Stimulated activated CD8-positive, alpha-beta memory T cell treated with anti-CD3 and anti-CD28 coated beads, Interleukin-15, amount 100 ng/mL, for 1 hour (primary cell): ENCODE measurements at places on chromosomes 6 and 20.
A peak's percentile ranks its signal among the peaks of the same experiment; 100 is the strongest.

DNA sequence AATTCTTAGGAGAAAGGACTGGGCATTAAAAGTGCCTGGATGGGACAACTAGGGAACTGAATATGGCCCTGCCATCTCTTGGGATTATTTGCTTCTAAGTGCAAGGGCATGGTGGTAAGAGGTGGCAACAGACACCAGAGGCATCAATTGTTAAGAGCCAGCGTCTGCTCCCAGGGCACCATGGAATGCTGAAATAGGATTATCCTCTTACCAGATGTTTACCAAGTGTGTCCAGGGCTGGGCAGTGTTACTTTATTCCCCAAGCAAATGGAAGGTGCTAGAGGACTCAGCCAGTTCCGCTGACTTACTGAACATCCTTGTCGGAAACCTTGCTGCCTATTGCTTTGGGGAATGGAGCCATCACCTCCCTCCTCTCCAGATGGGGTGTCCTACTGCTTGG, 273.6 kb upstream of the SUPT3H start:
- no peak for DNase-seq

- no peak for DNase-seq
Observed at GRCh38 chr6:40437631-40438030, 149.5 kb downstream of the LRFN2 start.

- no peak for DNase-seq
Observed at GRCh38 chr6:5367510-5367909, 106.2 kb downstream of the FARS2 start.

DNA sequence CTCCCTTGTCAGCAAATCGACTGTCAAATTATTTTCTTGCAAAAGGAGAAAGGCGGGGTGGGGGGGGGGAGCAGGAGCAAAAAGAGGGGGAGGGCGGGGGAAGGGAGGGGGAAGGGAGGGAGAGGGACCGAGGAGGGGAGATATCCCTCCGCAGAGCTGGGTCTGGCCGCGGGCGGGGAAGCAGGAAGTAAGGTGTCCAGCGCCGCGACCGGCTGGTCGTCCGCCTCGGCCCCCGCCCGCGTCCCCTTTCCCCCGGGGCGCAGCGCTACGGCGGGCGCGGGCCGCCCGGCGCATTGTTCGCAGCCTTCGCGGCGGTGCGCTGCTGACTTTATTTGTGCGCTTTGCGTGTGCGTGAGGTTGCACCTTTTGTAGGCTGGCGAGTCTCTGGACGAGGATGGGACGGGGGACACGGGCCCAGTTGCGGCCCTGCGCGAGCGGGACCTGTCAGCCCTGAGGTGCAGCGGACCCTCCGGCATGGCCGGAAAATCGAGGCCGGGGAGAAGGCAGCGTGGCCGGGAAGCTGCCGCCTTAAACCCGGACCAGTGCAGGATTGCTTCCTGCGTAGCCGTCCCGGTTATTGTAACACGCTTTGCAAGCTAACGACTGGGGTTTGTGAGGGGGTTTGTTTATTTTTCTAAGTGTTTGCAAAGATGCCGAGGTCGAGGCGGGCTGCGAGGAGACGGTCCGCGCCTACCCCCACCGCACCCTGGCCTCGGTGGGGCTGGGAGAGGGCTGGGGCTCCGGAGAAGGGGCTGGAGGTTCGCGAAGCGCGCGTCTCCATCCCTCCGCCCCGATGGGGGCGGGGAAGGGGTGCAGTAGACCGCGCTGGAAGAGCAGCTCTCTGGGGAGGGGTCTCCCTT, 675 bp upstream of the TRERF1 start:
- DNase-seq, result no peak

DNA sequence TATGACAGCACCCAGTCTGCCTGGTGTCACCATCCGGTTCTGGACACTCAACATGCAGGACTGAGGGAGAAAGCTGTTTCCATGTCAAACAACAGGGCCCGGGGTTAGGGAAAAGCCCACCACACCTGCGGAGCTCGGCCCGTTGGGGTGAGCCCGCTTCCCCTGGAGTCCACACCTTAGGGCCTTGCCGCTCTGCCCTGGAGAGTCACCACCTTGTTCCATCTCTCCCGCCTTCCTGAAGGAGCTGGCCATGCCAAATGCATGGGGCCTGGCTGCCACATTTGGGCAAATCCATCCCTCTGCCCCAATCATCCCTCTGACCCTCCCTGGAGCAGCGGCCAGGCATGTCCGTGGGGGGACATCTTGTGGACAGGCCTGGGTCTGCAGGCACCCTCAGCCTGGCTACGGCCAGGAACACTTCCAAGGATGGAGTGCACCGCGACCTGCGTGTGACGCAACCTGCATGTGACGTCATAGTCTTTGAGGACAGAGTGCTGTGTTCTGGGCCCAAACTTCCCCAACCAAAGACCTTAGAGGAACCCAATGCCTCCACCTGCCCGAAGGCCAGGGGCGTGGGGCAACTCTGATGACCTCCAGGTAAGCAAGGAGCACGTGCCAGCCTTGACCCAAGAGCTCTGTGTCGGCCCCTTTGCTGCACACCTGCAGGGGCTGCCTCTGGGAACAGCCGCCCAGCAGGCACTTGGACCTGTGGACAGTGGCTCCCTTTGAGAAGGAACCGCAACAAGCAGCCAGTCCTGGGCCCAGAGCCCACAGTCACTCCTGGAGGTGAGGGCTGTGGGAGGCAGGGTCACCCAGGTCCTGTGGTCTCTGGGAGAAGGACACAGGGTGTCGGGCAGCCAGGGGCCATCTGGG, 1.7 kb downstream of the CABLES2 start:
- DNase-seq, result no peak

DNA sequence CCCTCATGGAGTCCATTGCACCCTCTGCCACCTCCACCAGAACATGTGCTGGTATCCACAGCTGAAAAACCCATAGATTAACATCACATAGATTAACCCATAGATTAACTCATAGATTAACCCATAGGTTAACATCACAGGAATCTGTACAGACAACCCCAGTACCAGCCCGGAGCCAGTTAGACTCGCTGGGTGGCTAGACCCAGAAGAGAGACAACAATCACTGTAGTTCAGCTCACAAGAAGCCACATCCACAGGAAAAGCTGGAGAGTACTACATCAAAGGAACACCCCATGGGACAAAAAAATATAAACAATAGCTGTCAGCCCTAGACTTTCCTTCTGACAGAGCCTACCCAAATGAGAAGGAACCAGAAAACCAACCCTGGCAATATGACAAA, 25.1 kb downstream of the SERPINB9 start:
- no peak for DNase-seq

GRCh38 chr20:11170565-11170964, 496.8 kb upstream of the JAG1 start:
- no peak for DNase-seq

DNA sequence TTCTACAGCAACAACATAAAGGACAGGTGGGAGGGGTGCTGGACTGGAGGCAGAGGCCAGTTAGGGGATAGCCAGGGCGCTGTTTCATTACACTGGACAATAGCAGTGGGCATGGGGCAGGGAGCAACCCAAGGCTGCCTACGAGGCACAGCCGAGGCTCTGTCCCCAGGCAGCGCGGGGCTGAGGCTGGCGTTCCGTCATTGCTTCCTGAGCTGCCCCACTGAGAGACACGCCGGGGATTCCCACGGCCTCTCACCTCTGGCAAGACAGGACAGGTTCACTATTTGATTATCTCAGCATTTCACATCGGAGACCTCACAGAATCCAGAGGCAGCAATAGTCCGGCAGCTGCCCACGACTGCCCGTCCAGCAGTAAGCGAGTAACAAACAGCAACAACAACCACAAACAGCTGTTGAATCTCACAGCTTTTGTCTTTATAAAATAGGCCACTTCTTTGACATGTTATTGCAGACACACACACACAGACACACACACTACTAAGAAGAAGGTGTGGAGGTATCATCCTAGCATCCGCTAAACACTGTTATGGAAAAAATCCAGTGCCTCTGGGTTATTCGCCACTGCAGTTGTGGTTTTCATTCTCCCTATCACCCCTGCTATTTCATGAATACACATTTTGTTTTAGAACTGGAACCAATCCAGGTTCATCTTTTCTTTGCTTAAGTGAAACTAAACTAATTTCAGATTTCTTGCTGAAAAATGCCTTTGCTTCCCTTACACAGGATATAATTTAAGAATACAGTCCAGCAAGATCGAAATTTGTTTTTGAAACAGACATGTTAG, 19.5 kb downstream of the KIF25 start:
- no peak for DNase-seq

- no peak for DNase-seq
Observed at GRCh38 chr6:148969603-148970061, 222.8 kb downstream of the UST start.

DNA sequence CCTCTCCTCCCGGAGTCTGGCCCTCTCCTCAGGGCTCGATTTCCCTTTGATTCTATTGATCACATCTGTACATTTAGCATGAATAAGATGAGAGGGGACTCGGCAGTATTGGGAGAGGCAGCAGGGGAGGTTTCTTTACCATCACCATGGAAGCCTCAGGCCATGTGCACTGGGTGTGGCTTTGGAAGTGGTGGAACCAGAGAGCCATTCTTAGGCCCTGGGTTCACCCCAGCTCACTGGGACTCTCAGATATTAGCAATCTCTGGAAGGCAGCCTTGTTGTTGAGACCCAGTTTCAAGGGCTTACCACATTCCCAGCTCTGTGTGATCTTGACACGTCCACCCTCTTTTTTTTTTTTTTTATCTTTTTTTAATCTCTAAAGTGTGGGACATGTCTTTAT, 195.9 kb upstream of the PROKR2 start:
- DNase-seq, result no peak

DNA sequence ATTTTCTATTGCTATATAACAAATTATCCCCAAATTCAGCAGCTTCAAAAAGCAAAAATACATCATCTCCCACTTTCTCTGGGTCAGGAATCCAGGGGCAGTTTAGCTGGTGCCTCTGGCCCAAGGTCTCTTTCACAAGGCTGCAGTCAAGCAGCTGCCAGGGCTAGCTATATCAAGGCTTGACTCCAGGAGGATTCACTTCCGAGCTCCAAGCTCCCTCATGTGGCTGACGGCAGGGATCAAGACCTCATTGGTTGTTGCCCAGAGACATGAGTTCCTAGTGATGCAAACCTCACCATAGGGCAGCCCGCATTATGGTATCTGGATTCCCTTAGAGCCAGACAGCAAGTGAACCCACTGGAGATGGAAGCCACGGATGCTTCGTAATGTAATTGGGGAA, 1.3 kb upstream of the VNN1 start:
- DNase-seq, result no peak

GRCh38 chr20:19692685-19693119, 65.4 kb upstream of the RIN2 start:
- DNase-seq, result peak; percentile 4

GRCh38 chr6:14317387-14317970, 199.9 kb downstream of the CD83 start:
- DNase-seq, result no peak

DNA sequence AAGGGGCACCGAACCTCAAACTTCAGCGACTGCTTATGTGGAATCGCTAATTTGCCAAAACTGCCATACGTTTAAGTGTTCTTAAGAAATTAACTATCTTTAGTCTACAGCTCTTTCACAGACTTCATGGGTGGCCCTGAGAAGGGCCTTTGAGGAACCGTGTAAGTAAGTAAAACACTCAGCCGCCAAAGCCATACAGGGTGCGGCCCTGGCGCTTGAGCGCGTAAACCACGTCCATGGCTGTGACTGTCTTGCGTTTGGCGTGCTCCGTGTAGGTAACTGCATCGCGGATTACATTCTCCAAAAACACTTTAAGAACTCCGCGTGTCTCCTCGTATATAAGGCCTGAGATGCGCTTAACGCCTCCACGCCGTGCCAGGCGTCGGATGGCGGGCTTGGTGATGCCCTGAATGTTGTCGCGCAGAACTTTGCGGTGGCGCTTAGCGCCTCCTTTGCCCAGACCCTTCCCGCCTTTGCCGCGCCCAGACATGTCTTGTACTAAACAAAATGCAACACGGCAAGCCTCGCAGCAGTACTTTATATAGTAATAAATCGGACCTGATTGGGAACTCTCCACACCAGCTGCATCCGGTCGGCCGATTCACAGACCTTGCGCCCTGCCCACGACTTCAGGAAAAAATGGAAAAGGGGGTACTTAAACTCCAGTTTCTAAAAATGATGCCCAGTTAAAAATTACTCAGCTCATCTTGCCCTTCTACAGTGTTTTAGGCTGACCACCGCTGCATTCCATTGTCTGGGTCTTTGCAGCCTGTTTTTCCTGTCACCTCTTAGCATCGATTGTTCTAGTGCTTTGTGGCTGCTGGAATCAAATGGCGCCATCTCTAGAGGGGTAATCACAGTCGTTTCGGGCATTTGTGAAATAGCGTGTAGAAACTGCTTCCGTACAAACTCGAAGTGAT, 38.9 kb downstream of the OR2B2 start:
- no peak for DNase-seq

DNA sequence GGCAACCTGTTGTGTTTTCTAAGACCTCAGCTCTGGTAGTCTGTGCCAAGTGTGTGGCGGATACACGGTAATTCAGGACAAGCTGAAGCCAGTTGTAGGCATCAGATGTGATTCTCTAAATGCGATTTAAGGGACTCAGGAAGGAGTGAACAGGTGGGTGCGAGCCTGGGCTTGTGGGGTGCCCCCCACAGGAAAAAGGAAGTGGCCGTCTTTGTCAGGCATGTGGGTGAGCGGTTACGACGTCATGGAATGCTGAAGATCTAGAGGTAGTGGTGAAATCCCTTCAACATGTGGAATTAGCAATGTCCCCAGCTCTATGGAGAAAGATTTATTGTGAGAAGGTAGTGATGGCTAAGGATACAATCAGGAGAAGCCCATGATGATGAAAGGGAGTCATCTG, 95.1 kb upstream of the EXOC2 start:
- DNase-seq, result no peak

DNA sequence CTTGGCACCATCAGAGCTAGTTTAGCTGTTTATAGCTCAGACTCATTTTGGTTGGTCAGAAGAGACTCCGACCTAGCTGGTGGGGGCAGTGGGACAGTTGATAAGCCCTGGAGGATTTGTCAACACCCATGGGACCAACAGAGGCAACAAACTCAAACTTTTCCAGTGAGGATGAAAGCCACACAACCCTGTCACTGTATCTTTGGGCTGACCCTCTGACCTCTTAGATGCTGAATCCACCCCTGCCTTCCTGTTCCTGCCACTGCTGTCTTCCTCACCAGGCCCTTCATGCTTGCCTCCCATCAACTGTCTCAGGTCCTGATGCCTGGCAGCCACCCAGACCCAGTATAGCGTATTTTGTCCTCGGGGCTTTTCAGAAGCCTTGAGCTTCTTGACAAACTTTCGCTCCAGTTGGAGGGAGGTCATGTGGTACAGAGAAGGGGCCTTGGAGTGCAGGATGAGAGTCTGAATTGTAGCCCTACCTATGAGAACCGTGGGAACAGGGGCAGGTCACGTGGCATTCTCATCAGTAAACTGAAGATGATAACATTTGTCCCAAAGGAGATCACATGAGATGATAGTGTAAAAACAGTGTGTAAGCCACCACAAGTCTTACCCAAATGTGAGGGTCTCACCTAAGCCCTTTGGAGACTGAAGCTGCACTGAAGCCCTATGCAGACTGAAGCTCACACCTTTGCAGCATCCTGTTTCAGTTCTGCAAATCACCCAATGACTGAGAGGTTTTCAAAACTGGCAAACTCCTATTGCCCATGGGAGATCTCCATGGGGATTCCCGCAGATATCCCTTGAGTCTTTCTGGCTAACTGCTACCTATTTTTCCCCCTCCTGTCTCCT, 72.0 kb upstream of the F13A1 start:
- DNase-seq, result no peak
